ENCODE measurements at places on chromosomes 4 and X. TPM values are rescaled to one million over a fixed set of nuclear protein-coding genes. Genes with fewer than 3 reads are reported as not detected.

YTHDC1 gene
- total RNA-seq: 41.4 TPM

FRMD7 gene
- 0.11 TPM for total RNA-seq

IRS4 gene
- not detected for total RNA-seq

GLRA2 gene
- total RNA-seq: not detected

MAGED4 gene
- 63.1 TPM for total RNA-seq

KCTD8 gene
- total RNA-seq: not detected

COL4A6 gene
- total RNA-seq: not detected

TBX22 gene
- total RNA-seq: not detected

GCNA gene
- 2.2 TPM for total RNA-seq

JADE1 gene
- total RNA-seq: 35.9 TPM

Data from GM23248 (cell line).